Suppressor macrophage treated with lipopolysaccharide for 1 hour (primary cell): ENCODE measurements at places on chromosomes 6 and 20.

GRCh38 chr20:45037050-45037449, 63.9 kb downstream of the KCNS1 start:
- DNase-seq: no peak

GRCh38 chr6:109687271-109687761, 3.7 kb downstream of the AK9 start:
- peak; percentile 71 for DNase-seq

DNA sequence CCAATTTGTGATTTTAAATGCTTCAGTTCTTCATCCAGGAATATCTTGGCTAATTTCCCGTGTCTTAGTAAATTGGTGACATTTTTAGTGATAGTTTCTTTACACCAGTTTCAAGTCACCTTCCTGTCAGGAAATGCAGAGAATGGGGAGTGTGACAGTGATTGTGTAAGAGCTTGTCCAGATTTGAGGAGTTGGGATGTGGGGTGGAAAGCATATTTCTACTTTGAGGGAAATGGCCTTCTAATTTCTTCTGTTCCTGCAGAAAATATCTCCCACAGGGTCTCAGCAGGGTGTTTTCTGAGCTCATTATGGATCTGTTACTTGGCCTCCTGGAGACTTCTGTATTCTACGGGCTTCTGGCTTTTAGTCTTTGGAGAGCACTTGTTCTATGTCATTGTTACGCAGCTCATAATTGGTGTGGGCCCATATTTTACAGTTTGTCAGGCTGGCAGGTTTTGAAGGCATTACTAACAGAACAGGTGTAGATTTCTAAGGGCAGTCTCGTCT, 65.6 kb downstream of the TMEM200A start:
- no peak for DNase-seq

- no peak for DNase-seq
Measured at GRCh38 chr6:146347090-146347489, 196.5 kb upstream of the RAB32 start.

- DNase-seq: no peak
Measured at GRCh38 chr6:46651816-46652215, 802 bp downstream of the CYP39A1 start.

- DNase-seq: no peak
Measured at GRCh38 chr20:50932016-50932485, 814 bp upstream of the ADNP start.

- DNase-seq: no peak
Measured at GRCh38 chr6:91029211-91029610, 442.3 kb upstream of the MAP3K7 start.

DNA sequence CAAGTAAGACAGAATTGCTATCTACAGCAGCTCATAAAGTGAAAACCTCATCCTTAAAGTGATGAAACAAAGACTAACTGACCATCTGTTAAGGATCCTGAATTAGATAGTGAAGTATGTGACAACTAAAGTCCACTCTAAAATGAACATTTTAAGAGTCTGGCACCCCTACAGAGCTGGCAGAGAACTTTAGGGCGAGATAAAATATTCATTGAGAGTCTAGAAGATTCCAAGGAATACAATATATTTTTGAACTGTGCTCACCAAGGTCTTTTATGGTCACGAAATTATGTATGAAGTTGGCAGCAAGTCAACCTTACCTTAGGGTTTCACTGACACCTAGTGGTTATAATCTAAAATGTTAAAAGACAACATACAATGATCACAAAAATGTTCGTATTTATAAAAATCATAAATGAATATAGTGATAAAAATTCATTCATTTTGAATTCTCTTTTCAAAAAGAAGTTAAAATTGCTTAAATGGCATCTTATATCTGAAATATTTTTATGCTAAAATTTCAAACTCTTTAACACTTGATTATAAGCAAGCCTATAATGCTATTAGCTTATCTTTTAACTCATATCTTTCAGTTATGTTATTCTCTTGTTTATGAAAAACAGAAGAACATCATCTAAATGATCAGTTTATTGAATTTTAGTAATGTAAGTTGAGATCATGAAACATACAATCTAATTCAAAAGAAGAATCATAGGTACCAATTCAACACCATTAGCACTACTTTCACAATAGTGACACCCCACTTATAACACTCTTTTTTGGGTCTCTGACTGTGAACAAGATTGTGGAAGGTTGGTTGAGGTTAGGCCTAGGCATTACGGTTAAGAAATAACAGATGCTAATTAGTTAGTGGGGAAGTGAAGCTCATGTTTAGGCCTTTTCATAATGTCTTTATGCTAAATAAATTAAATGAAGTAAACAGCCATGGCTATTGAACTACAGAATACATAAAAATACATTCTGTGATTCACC, 27.5 kb downstream of the RSPH3 start:
- DNase-seq: peak; percentile 41

GRCh38 chr6:168815229-168815628, 374.2 kb downstream of the SMOC2 start:
- DNase-seq: no peak

- no peak for DNase-seq
Measured at GRCh38 chr6:33390767-33391277, 801 bp upstream of the KIFC1 start.
